ENCODE measurements at places on chromosomes 2 and 18. TPM values are rescaled to one million over a fixed set of nuclear protein-coding genes. Genes with fewer than 3 reads are reported as not detected.

The ALPG gene
- not detected for total RNA-seq

The BBS5 gene
- total RNA-seq: 13.5 TPM

The EFR3B gene
- total RNA-seq: 1.1 TPM

The GPR35 gene
- total RNA-seq: 6.7 TPM

The CCDC138 gene
- 3.2 TPM for total RNA-seq

The CENPA gene
- total RNA-seq: 0.63 TPM

The KLHL41 gene
- total RNA-seq: 1.8 TPM

The ABCB6 gene
- 17.8 TPM for total RNA-seq

The RAD51AP2 gene
- not detected for total RNA-seq

The SNED1 gene
- 42.1 TPM for total RNA-seq

The LRRC30 gene
- total RNA-seq: not detected

The GALNT13 gene
- total RNA-seq: 0.57 TPM

The NT5C1B gene
- not detected for total RNA-seq

The FAM228A gene
- 0.76 TPM for total RNA-seq

The KCNJ13 gene
- not detected for total RNA-seq

The ASPRV1 gene
- total RNA-seq: 1.6 TPM

The MATN3 gene
- total RNA-seq: 5.0 TPM

Measured in kidney (tissue), 22 donors.